Left renal pelvis (tissue), 4 donors: ENCODE measurements at places on chromosomes 1 and 21. TPM values are rescaled to one million over a fixed set of nuclear protein-coding genes. Genes with fewer than 3 reads are reported as not detected.

TOR1AIP1 gene
- 56.0 TPM for polyA plus RNA-seq

RGS4 gene
- polyA plus RNA-seq, result 6.0 TPM

RXFP4 gene
- not detected for polyA plus RNA-seq

PADI4 gene
- polyA plus RNA-seq, result 0.65 TPM

C1orf185 gene
- polyA plus RNA-seq, result not detected

MPZ gene
- polyA plus RNA-seq, result 8.7 TPM

CELA2B gene
- 0.79 TPM for polyA plus RNA-seq

OR2AK2 gene
- polyA plus RNA-seq, result not detected

FALEC gene
- 0.50 TPM for polyA plus RNA-seq

CCDC27 gene
- polyA plus RNA-seq, result 0.07 TPM

SCMH1 gene
- polyA plus RNA-seq, result 36.5 TPM

SESN2 gene
- polyA plus RNA-seq, result 10.4 TPM

KMO gene
- polyA plus RNA-seq, result 0.59 TPM

DNA sequence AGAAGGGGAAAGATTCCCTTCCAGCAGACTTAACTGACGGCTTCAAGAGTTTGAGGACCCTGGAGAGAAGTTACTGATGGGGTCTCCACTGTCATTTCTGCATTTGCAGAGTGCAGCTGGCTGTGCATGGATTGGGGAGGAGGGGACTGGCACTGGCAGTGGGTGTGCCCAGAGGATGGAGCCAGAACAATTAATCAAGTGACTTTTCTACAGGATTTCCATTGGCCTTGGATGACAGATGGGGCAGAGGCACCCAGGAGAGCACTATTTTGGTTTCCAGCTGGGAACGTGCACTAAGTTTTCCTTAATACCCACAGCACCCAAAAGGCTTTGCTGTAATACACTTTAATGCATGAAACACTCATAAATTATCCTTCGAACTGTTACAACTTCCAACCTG is 1.3 kb downstream of the NGF start:
- no peak for DNase-seq

GRCh38 chr1:224736619-224737352 is 120.7 kb downstream of the CNIH3 start:
- no peak for DNase-seq

DNA sequence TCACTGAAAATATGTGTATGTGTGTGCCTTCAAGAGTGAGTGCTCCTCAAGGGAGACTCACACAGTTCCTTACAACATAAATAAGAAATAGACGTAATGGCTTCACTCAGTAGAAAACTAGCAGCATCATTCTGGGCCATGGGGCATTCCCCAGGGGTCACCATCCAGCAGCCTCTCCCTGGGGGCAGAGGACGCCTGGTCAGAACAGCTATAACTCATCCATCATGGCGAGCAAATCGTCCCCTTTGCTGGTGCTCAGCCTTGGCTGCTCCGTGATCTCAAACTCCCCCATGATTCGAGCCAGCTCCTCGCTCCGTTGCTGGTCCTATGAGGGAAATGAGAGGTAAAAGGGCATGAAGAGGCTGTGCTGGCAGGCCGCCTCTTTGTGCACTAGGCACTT is 20.2 kb upstream of the LSM10 start:
- no peak for DNase-seq

DNA sequence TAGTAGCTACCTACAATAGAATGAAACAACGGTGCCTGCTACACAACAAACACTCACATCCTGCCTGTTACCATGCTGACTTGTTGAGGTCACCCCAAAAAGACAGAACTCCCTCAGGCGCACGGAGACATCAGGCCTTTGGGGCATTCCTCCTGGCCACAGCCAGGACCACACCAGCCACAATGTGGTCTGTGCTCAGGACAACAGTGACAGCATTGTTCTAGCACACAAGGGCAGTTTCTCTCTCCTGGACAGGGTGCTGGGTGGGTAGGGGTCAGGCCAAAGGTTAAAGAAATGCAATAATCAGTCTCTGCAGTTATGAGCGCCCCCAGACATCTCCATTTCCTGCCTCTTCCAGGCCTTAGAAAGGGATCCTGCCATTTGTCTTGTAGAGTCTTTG is 39.5 kb downstream of the CTNNBIP1 start:
- no peak for DNase-seq

DNA sequence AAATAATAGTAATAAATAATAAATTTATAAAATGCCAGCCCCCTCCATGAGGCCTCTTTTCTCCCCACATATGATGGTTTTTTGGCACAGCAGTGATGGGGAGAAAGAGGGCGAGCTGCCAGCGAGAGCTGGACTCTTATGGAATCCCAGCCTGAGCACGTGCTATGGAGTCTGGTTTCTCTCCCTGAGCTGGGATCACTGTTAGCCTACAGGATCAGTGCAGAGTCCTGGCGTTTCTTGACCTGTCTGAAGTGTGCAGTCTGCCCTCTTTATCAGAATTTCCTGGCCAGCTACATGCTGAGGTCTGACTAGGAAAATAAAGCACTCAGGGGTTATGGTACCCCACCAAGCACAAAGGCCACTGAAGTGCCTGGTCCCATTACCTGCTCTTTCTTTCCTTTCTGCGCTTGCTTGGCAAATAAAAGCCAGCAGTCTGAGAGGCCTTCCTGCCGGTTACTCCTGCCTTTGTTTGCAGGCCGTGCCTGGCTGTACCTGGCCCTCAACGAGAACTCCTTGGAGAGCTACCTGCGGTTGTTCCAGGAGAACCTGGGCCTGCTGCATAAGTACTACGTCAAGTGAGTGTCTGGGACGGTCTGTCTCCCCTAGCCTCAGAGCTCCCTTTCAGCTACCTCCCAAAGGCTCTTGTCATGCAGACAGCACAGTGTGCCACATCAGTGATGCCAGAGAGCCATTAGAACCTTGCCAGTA is 18.5 kb upstream of the SLC25A34 start:
- DNase-seq, result no peak

DNA sequence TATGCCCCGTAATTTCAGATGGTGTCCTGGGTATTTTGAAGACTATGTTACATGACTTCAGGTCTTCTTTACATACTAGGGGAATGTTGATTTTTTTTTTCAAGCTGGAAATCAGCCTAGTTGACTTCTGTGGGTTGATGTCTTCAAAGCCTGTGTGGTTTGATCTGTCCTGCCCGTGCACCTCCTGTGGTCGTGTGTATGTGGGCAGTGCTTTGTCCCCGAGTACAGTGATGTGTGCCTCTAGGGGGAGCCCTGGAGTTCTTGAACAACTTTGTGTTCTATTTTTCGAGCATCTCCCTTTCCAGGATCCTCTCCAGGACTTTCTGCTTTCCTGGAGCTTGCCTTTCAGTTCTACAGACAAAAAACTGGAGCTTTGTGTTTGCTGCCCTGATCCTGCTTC is 28.9 kb downstream of the OBSCN start:
- DNase-seq, result no peak

DNA sequence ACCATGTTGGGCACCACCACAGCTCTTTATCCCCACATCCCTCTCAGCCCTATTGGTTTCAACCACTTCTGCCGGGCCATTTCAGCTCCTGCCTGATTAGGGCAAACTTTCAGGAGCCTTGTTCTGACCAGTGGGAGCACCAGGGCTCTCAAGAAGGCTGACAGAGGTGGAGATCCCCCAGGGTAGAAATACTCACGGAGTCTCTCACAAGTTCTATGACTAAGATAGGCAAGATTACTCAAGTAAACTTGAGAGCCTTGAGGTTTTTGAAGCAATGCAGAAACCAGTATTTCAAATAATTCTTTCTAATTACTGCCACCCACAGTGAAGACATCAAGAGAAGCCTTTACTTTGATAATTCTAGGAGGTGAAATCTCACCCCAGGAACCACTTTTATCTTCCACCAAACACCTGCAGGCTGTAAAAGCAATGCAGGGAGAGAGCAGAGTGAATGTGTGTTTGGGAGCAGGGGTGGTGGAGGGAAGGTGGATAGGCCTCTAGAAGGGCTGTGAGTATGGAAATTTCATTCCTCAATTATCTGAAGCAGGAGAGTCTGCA is 6.6 kb upstream of the PTCH2 start:
- DNase-seq, result no peak

- DNase-seq, result no peak
Observed at GRCh38 chr1:10979483-10979920, 33.0 kb upstream of the TARDBP start.

- DNase-seq, result no peak
Observed at GRCh38 chr1:73899311-73899710, 298.7 kb downstream of the LRRIQ3 start.

- DNase-seq, result no peak
Observed at GRCh38 chr1:44112486-44112885, 6.1 kb upstream of the KLF17 start.

DNA sequence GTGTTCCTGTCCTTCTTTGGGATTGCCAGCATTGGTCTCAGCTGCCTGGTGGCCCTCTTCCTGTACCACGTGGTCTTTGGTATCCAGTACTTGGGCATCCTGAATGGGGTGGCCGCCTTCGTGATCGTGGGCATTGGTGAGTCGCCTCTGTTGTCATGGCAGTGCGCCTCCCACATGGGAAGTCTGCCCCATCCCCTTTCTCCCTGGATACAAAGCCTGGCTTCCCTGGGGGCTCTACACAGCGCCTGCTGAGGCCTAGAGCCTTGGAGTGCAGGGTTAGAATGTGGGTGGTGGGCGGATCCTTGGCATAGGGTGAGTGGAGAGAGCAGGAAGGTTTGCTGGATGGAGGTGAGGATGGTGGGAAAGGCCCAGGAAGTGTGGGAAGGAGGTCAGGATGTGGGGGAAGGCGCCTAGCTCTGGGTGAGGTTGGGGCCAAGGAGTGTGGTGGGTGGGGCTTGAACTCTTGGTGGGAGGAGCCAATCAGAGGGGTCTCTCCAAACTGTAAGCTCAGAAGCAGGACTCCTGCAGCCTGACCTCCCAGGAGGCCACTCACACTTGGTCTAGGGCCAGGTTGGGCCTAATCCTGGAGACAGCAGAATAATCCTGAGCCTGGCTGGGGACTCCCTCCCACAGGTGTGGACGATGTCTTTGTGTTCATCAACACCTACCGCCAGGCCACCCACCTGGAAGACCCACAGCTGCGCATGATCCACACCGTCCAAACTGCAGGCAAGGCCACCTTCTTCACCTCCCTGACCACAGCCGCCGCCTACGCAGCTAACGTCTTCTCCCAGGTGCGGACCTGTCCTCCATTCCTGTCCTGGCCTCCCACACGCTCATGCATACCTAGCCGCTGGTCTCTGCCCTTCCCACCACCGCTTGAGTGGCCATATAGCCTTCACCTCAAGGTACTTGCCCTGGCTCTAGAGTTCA is 36.7 kb downstream of the DISP3 start:
- no peak for DNase-seq

DNA sequence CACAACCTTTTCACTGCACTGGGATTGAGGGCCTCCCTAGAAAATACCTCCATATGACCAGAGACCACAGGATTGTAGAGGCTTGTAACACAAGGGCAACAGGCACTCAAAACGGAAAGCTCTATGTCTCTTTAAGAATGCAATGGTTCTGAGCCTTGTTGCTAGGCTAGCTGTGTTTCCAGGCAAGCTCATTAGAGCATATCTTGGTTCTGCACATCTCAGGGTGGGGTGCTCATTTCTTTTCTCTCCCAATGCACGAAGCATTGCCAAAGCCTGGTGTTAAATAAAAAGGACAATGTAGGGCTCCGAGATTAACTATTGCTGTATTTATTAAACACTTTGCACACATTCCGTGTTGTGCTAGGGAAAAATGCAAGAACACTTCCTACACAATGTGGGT is 315.9 kb downstream of the PRDM2 start:
- no peak for DNase-seq

DNA sequence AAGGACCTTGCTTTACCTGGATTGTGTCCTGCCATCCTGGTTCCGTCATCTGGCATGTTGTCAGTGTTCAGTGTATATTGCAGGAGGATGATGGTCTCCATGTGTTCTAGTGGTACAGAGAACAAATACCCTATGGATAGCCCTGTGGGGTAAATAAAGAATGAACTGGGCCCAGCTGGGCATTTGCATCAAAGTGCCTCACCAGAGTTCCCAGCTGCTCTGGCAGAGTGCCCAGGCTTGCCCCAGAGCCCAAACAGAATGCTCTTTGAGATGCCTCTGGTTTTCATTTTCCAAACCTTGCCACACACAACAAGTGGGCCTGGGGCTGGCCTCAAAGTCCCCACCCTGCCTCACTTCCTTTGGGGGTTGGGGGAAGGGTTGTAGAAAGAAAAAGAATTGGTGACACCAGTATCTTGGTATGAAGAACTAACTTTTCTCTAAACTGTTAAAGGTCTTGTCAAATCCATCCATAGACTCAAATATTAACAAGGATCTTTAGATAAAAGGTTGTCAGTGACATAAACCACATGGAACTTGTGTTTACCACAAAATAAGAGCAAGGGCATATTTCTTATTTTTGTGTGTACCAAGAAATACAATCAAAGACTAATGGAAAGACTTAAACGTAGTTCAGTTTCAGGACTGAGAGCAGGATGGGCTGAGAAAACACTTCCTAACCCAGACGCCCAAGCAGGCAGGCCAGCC is 82.2 kb downstream of the LMO4 start:
- DNase-seq, result no peak

- DNase-seq, result no peak
Observed at GRCh38 chr21:39115576-39116235, 67.5 kb downstream of the PSMG1 start.

DNA sequence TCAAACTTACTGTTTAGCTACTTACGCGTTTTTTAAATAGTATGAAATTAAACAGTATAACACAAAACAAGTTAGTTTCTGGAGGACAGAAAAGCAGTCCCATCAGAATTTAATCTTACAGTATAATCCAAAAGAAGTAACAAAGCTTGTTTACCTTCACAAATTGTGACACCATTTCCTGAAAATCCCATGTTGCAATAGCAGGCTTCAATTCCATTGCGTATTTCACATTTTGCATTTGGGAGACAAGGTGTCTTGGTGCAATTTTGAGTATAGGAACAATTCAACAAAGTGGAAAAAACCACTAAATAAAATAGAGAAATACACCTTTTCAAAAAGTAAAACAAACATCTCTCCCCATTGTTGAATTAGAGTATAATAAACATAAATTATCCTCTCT is 1.6 kb downstream of the ADGRL4 start:
- DNase-seq, result no peak

- no peak for DNase-seq
Observed at GRCh38 chr1:29700491-29700890, 464.2 kb downstream of the PTPRU start.
